ENCODE measurements at places on chromosomes 6 and 20.

- DNase-seq, result no peak
Measured at GRCh38 chr6:23534351-23534750, 591.7 kb upstream of the NRSN1 start.

DNA sequence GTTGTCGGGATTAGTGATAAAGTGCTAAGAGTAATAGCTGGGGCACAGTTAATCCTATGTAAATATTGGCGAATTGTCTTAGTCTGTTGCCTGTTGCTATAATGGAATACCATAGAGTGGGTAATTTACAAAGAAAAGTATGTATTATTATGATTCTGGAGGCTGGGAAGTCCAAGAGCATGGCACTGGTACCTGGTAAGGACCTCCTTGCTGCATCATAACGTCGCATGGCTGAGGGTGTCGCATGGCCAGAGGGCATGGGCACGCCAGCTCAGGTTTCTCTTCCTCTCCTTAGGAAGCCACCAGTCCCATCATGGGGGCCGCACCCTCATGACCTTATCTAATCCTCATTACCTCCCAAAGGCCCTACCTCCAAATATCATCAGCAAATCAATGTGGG is 29.7 kb downstream of the IRF4 start:
- no peak for DNase-seq

GRCh38 chr20:22825076-22825475 is 210.0 kb upstream of the SSTR4 start:
- no peak for DNase-seq

GRCh38 chr6:23027281-23027680 is 457.9 kb downstream of the HDGFL1 start:
- DNase-seq, result no peak

DNA sequence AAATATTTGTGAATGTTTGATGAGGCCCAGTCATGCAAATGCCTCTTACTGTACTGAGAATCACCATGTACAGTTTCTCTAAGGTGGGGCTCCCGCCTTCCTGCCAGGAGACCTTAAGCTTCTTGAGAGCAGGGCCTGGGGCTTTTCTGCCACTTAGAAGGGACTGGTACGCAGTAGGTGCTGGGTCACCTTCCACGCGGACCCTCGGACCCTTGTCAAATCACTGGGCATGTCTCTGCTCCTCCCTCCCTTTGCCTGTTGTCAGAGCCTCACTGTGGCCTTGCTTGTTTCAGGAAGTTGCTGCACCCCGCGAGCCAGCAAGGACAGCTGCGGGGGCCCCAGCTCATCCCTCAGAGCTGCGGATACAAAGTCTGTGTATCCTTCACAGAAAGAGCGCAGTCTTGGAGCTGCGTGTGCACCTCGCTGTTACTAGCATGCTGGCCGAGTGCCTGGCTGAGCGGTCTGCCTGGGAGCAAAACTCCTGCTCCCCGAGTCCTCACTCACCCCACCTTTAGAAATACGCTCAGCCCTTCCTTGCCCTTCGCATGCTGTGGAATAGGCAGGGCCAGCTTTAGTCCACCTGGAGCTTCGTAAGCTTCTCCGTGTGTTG is 30.7 kb upstream of the IRF4 start:
- no peak for DNase-seq

DNA sequence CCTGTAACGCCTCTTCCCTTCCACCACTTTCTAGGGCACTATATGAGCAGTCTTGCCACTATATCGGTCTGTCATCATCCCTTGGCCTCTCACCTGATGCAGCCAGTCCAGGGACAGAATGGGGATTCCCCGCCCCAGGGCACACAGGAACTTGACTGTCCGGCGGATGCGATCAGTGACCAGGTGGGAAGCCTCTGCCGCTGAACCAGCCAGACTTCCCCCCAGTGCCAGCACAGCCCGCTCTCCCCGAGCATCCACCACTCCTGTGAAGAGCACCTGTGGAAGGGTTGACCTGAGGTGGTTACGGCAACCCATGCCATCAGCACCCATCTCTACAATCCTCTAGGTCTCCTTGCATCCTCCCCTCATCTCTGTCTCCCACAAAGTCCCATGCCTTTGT is 12.2 kb upstream of the NRM start:
- DNase-seq, result no peak

- DNase-seq, result no peak
Measured at GRCh38 chr20:33063271-33063670, 9.6 kb downstream of the BPIFB3 start.
